KBM-7 (cell line): ENCODE measurements at places on chromosomes 16 and 17.

DNA sequence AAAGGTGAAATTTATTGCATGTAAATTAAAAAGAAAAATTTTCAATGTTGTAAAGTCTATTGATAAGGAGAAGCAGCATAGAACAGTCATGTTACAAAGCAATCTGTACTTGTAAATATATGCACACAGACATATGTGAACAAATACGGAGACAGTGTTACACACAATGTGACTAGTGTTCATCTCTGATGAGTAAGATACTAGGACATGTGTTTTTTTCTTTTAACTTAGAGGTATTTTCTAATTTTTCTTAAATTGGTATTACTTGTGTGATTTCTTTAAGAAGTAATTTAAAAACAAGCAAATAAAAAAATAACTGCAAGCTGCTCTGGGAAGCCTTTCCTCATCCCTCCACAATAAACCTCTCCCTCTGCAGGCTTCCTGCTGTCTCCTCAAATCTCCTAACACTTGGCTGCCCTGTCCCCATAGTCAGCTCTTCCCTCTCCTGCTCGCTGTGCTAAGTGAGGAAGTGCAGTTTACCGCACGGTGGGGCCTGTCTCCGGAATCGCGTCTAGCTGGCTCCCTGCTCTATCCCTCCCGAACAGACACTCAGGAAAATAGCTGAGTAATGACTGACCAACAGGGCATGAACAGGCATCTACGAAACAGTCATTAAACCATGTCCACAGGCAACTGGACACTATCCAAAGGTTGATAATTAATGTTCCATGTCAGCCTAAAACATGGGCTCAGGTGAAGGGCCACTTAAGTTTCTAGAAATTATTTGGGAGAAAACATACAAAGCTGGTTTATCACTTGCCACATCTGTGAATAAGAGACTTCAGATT lies 35.9 kb downstream of the CMTM4 start:
- peak; percentile 78 for DNase-seq

DNA sequence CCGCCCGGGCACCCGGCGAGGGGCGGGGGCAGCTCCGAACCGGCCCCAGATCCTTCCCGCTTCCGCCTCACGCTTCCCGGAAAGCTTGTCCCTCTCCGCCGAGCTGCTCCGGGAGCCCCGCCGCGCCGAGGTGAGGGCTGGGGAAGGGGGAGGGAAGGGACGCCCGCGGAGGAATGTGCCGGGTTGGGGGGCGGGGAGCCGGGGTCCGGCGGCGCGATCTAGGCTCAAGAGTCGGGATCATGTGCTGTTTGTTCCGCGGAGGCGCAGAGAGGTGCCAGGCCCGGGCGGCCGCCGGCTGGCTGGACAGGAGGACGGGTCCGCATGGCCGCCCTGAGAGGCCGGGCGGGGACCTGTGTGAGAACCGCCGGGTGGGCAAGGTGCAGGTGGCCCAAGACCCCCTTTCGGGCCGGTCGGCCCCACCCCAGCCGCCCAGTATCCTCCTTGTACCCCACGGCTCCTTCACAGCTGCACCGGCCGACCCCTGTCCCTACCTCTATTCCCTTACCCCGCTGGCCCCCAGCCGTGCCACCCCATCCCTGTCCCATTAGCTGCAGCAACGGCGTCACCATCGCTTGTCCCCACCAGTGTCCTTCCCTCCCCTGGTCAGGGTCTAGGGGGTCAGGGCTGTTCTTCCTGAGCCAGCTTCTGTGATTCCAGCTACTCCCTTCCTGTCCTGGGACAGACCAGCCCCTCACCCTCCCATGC lies 429 bp downstream of the KIF1C start:
- DNase-seq: peak; percentile 11

DNA sequence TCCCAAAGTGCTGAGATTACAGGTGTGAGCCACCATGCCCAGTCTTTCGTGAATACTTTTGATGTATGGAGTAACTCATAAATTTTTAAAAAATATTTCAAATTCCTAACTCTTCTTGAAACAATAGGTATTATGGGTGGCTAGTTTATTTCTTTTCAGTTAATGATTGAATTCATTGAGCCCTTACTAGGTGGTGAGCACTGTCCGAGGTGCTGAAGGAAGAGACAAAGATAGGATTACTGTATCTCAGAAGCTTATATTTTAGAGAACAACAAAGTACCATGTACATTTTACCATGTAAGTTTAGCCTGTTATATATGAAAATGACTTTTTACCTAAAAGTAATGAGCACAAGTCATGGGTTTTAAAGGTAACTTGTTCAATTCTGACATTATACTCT lies 418.3 kb downstream of the NPIPA7 start:
- peak; percentile 3 for DNase-seq

DNA sequence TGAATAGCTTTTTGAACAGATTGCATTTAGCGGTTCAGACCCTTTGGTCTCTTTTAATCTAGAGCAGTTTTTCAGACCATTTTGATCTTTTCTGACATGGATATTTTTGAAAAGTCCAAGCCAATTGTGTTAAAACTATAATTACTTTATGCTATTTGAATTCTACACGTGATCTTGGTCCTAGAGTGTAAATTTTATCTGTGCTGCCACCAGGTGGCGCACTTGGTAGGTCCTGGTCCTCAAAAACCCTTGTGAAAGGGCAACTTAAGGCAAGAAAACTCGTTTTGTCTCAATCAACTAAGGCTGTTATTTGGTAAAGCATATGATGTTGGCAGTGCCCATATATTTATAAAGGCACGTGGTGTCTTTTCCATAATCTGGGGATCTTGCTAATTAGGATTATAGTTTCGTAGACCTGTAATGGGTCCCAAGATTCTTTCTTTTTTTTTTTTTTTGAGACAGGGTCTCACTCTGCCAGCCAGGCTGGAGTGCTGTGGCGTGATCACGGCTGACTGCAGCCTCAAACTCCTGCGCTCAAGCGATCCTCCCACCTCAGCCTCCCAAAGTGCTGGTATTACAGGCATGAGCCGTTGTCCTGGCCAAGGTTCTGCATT lies 43.9 kb upstream of the TEX2 start:
- DNase-seq: peak; percentile 75

DNA sequence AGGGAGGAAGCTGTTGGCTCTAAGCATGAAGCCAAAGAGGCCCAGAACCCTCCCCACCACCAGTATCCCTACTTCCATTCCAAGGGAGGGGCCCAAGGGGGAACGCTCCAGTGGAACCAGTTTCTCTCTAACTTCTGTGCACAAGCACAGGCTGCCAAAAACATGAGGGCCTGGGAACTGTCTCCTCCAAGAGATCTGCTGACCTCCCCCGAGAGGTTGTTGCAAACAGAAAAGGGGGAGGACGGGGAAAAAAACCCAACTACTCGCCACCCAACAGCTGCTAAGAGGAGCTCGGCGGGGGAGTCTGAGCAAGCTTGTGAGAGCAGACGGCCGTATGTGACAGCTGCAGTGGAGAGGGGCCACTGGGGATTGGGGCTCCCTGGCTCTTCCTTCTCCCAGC lies 15.7 kb upstream of the SLC35B1 start:
- DNase-seq: peak; percentile 25

DNA sequence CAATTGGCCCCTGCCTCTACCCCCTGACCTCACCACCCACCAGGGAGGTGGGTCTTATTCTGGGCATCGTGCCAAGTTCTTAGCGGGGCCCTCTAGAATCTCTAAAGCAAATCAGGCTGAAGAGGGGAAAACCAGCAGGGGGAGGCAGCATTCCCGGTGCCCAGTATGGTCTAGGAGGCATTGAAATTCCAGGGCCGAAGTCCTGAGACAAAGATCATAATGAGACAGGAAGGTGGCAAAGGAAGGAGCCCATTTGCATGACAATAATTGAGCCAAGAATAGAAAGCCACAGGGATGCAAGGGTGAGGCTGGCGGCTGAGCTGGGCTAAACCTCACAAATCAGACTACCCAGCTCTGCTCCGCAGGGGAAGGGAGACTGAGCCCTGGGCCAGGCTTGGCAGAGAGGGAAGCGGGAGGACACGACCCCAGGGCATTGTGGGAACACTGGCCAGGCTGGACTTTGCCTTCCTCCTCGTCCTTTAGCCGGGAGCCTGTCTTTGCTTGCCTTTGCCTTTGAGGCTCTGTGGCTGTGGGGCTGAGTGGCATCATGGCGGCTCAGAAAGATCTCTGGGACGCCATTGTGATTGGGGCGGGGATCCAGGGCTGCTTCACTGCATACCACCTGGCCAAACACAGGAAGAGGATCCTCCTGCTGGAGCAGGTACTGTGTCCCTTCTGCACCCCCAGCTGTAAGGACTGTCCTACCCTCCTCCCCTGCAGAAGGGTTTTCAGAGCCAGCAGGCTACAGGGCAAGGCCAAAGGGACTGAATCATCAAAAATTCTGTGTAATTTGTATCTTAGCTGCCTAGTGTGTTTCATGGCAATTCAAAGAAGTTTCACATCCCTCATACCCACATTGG lies at the start of gene PIPOX:
TSS of gene PIPOX (plus strand) at position 463 of the 860 bp plus-strand sequence. CDS start at position 548, 85 bp downstream.
- DNase-seq: peak; percentile 54

GRCh38 chr17:68169840-68170239 lies 78.0 kb upstream of the AMZ2 start:
- DNase-seq: no peak

- no peak for DNase-seq
These were observed 1.5 kb downstream of the SPPL2C start for GRCh38 chr17:45846223-45846622.

DNA sequence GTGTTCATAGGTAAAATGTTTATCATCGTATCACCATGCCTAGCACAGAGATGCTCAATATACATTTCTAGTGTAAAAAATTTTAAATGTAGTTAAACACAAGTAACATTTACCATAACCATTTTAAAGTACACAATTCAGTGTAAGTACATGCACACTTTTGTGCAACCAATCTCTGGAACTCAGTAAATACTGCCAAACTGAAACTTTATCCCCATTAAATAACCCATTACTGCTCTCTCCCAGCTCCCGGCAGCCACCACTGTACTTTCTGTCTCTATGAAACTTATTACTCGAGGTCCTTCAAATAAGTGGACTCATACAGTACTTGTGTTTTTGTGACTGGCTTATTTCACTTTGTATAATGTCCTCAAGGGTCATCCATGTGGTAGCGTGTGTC lies 29.0 kb downstream of the RMI2 start:
- no peak for DNase-seq

DNA sequence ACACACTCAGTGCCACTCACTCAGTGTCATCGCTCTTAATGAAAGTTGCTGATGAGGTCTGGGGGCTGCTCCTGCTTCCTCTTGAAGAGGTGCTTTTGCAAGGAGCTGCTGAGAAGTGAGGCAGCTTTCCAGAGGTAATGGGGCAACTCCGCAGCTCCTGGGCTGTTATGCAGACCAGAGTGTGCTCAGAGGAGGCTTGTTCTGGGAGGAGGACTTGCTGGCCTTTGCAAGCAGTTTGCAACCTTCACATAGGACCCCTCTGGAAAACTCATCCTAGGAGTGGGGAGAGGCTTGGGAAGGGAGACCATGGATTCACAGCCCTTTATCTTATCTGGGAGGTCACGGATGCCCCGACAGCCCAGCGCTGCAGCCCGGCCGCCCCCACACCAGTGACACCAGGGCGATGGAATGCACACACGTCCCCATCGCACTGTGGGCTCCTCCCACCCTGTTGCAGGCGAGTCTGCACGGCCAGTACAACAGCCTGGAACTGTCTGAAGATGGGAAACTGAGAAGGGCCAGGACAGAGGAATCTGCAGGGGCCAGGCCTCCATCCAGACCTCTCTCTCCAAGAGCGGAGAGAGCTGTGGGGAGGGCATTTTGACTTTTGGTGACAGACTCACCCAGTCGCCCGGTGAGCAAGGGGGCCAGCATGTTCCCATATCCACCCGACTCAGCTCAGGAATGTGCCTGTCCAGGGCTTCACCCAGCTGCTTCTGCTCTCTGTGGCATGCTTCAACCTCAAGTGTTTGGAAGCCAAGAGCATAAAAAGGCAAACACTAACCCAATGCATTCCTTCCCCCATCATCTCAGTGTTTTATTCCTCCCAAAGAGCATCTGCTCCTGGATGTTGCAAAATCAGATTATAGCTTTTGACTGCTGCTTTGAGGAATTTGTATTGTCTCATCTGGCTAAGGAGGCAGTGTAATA lies 78.6 kb upstream of the ZNF469 start:
- DNase-seq: no peak

DNA sequence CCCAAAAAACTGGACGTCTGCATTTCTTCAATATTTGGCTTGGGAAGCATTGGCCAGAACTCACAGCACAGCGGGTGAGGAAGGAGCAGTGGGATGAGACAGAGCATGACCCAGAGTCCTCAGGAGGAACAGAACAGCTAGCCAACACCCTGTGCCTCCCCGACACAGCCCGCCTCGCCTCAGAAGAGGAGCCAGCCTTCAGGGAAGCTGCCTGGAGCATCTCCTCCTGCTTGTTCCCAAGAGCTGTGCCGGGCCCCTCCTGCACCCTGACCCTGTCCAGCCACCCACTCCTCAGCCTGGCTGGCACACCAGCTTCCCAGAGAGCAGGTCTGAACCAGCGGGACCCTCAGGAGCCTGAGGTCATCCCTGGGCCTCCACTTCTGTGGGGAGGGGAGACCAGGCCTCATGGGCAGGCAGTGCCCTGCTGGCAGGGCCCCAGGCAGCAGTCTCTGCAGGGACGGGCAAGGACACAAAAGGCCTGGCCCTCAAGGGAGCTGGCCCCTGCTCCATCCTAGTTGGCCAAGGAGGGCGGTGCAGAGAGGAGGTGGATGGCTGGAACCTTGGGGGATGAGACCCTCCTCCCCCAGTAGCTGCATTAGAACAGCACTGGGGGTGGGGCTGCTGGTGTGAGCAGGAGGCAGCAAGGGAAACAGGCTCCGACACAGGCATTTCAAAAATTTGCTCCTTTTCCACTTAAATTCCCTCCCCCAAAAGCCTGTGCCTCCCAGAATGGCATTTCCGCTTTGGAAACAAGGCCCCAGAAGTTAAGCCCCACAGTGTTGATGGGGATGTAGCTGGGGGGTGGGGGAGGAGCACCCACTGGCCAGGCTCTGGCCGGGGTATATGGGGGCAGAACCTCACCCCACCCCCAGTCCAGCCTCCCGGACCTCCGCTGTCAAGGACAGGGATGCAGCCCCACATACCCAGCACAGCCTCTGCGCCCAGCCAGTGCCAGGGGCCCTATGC lies 1.8 kb upstream of the BCAR1 start:
- DNase-seq: no peak

DNA sequence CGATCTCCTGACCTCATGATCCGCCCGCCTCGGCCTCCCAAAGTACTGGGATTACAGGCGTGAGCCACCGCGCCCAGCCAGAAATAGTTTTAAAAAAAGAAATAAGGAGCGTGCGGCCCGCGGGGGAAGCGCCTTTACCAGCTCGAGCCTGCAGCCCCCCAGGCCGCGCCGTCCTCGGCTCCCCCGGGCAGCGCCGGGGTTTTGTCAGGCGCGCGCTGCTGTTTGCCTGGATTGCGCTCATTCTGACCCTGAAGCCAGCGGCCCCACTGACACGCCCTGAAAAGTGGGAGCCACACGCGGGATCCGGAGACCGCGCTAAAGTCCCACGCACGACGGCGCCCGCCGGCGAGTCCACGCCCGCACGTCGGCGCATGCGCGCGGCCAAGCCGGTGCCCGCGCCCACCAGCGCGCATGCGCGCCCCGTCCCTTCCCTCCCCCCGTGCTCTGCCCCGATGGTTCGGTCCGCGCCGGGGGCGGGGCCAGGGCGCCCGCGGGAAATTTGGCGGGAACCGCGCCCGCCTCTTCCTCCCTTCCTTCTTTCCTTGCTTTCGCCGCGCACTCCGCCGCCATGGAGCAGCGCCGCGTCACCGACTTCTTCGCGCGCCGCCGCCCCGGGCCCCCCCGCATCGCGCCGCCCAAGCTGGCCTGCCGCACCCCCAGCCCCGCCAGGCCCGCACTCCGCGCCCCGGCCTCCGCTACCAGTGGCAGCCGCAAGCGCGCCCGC lies at the start of gene CDT1:
TSS of gene CDT1 (plus strand) at position 526 of the 724 bp plus-strand sequence. CDS start at position 569, 43 bp downstream.
- peak; percentile 86 for DNase-seq

GRCh38 chr16:10681310-10682308 lies 13.1 kb downstream of the TEKT5 start:
- no peak for DNase-seq

GRCh38 chr17:6551869-6552531 lies 4.4 kb downstream of the PITPNM3 start:
- no peak for DNase-seq

- DNase-seq: no peak
These were observed 27.8 kb downstream of the PAFAH1B1 start for GRCh38 chr17:2621241-2621640.
